ENCODE measurements at places on chromosomes 1 and 21. TPM values are rescaled to one million over a fixed set of nuclear protein-coding genes. Genes with fewer than 3 reads are reported as not detected.
A peak's percentile ranks its signal among the peaks of the same experiment; 100 is the strongest.

DNA sequence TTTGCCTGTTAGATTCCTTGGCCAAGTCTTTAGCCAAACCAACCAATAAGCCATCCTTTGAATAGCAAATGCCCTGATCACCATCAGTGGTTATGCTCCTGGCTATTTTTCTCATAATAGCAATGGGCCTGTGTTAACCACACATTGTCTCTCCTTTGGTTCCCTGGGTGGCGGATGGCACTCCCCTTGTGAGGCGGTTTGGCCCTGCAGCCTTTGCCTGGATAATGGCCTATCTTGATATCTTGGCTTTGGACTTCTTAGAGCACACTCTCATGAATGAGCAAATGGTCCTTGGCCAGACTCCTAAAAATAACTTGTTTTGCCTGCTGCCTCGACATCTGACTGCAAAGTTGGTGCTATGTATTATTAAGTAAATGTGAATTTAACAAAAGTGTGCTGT, 22.4 kb upstream of the ZBTB18 start:
- DNase-seq = no peak

GRCh38 chr21:45283611-45284455, 3.9 kb downstream of the POFUT2 start:
- DNase-seq = no peak

GRCh38 chr1:212633161-212633560, 24.6 kb downstream of the ATF3 start:
- no peak for DNase-seq

DNA sequence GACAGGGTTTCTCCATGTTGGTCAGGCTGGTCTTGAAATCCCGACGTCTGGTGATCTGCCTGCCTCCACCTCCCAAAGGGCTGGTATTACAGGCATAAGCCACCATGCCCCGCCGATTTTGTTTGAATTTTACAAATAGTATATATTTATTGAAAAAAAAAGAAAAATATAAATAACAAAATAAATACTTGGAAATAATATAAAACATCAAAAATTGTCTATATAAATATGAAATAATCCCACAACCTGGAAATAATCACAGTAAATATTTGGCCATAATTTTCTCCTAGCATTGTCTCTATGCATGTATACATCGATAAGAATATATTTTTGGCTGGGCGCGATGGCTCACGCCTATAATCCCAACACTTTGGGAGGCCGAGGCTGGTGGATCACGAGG, 2.7 kb upstream of the PLOD1 start:
- no peak for DNase-seq

- no peak for DNase-seq
These were observed 773 bp downstream of the CHD1L start for GRCh38 chr1:147243228-147243685.

- DNase-seq = no peak
These were observed 14.0 kb upstream of the LEMD1 start for GRCh38 chr1:205435578-205436573.

- peak; percentile 63 for DNase-seq
These were observed at the start of gene MCOLN2 for GRCh38 chr1:84996846-84997666. Gene MCOLN2 (minus strand): TSS chr1:84997113. CDS start chr1:84996872, 241 bp downstream.

DNA sequence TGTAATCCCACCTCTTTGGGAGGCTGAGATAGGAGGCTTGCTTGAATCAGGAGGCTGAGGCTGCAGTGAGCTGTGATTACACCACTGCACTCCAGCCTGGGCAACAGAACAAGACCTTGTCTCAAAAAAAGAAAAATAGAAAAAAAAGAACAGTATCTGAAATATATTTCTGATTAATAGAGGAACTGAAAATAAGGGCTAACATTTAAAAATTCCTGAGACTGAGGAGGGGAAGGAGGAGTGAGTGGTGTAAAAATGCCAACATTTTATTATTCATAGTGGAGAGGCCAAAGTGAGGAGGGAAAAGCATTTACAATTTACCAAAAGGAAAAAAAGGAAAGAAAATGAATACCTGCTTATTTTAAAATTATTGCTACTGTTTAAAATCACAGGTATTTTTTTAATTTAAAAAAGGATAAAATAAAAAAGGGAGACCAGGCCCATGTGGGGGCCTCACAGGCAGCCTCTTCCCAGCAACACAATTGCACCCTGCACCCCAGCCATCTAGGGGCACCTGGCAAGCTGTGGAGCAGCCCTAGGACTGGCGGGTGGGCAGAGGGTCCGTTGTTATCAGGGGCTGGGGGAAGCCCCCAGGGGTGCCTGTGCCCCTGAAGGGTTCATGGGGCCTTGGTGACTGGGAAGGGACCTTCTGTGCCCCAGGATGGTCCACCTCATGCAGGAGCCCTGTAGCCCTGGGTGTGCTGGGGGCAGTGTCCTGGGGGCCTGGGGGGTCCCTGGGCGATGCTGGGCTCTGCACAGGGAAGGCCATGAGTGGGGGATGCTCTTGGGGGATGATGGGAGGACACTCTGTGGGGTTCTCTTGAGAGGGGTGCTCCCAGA, 34.8 kb upstream of the ADARB1 start:
- no peak for DNase-seq

GRCh38 chr1:192550922-192551534, 24.5 kb upstream of the RGS1 start:
- no peak for DNase-seq

BLACAT1 gene
- 0.43 TPM for polyA plus RNA-seq

GRCh38 chr1:225354906-225355305, 72.9 kb downstream of the LBR start:
- no peak for DNase-seq

- DNase-seq = peak; percentile 68
These were observed 4.4 kb upstream of the C2CD2 start for GRCh38 chr21:41957991-41958766.

PDC gene
- 0.28 TPM for polyA plus RNA-seq

- DNase-seq = no peak
These were observed 99.9 kb downstream of the BEND5 start for GRCh38 chr1:48676822-48677221.

DNA sequence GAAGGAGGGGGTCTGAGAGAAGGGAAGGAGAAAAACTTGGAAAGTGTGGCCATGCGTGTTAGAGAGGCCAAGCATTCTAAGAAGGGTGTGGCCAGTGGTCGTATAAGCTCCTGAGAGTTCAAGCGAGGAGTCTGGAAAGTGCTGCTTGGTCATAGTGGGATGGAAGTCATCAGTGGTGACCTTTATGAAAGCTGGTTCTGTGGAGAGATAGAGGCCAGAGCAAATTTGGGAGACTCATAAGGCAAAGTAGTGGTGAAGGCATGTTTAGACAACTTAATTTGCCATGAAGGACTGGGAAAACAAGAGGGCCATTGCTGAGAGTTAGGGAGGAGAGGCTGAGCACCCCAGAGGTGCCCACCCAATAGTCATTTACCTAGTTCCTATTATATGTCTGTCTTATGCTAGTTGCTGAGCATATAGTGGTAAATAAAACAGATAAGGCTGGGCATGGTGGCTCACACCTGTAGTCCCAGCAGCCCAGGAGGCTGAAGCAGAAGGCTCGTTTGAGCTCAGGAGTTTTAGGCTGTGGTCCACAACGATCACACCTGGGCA, 1.9 kb downstream of the KLF17 start:
- DNase-seq = no peak

NR1I3 gene
- 4.9 TPM for polyA plus RNA-seq

DNA sequence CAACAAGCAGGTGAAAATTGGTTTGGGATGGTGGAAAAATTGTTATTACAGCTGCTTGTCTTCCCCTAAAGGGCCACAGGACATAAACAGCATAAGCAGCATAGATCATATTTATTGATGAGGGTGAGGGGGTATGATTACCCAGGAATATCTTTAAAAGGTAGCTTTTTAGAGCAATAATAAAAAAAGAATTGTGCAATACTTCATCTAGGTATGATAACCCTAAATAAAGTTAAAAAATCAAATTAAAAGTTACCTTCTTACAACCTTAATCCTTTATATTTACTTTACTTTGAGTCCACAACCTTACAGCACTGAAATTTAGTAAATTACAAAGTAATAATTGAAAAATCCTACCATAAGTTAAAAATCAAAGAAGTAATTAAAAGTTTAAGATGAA, 653.3 kb upstream of the RGS18 start:
- DNase-seq = no peak

FPGT gene
- polyA plus RNA-seq = 13.0 TPM

LCE6A gene
- not detected for polyA plus RNA-seq

GRCh38 chr1:212699625-212700222, at the start of gene BATF3:
Gene BATF3 (minus strand): TSS chr1:212699840. CDS start chr1:212699762, 78 bp downstream.
- peak; percentile 71 for DNase-seq

DNA sequence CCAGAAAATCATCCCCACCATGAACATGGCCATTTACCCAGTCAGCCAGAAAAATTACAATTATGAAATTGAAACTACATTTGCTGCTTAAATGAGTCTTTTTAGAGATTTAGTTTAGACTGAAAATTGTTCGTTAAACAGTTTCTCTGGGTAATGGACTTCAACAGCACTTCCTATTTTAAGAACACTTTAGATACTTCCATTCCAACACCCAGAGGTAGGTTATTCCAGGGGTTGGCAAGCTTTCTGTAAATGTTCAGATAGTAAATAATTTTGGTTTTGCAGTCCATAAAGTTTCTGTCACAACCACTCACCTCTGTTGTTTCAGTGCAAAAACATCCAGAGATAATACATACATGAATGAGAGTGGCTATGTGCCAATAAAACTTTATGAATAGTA, 10.2 kb downstream of the NMNAT2 start:
- no peak for DNase-seq

GRCh38 chr1:76433526-76433925, 359.0 kb downstream of the ST6GALNAC3 start:
- no peak for DNase-seq

GRCh38 chr1:68445709-68446108, 4.0 kb downstream of the RPE65 start:
- no peak for DNase-seq

GRCh38 chr1:74861867-74862266, 128.9 kb downstream of the TYW3 start:
- DNase-seq = no peak

- DNase-seq = no peak
These were observed 1.0 kb downstream of the CCDC181 start for GRCh38 chr1:169426174-169426705.

- DNase-seq = no peak
These were observed 74.8 kb downstream of the ELAVL4 start for GRCh38 chr1:50183378-50184133.

TMEM82 gene
- 25.3 TPM for polyA plus RNA-seq

DNA sequence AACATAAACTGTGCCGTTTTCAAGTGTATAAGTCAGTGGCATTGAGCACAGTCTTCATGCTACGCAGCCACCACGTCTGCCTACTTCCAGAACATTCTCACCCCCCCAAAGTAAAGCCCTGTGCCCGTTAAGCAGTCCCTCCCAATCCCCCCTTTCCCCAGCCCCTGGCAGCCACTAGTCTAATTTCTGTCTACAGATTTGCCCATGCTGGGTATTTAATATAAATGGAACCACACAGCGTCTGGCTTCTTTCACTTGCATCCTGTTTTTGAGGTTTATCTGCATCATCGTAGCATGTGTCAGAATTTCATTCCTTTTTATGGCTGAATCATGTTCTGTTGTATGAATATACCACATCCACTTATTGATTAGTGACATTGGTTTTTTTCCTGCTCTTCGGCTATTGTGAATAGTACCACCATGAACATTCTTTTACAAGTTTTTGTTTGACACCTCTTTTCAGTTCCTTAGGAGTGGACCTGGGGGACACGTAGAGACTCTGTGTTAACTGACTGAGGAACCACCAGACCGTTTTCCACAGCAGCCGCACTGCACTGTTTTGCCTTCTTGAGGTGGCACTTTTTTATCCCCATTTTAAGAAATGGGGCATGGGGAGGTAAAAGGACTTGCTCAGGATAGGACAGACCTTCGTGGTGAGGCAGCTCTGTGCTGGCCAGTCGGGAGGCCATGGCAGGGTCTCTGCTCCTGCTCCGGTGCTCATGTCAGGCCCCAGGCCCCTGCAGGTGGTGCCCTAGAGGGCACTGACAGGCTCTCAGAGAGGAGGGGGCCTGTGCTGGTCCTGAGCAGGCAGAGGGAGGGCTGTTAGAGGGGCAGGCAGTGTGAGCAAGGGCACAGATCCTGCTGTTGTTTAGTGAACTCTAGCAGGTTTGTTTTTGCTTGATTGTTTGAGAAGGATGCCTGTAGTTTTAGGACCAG, 123.8 kb downstream of the PCBP3 start:
- no peak for DNase-seq

GNG12 gene
- polyA plus RNA-seq = 162 TPM

DNA sequence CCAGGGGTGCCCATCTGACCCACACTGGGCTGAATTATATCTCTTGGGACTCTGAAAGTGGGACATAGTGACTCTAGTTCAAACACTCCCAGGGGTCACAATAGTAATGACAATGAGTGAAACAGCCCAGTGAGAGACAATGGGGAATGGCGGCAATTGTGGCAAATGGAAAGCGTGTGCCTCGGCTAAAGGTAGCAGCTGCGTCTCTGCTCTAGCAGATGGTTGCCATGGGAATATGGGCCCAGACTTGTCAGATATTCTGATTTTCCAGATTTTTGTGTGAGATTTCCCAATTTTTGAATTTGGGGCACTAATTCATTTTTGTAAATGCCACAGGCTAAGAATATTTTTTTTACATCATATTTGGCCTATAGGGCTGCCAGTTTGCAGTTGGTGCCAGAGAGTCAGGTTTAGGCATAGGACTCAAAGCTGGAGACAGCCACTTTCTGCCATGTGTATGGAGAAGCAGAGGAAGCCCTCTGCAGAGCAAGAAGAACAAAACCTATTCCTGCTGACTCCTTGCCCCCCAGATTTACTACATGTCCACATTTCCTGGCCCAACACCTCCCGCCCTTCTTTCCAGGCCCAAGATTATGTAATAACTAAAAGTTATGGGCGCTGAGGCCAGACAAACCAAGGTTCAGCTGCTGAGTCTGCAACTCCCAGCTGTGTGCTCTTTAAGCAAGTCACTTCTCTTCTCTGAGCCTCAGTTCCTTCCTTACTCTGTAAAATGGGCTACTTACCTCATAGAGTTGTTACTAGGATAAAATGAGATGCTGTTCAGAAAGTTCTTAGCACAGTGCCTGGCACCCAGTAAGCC, 21.6 kb upstream of the PTP4A2 start:
- DNase-seq = peak; percentile 72

DNA sequence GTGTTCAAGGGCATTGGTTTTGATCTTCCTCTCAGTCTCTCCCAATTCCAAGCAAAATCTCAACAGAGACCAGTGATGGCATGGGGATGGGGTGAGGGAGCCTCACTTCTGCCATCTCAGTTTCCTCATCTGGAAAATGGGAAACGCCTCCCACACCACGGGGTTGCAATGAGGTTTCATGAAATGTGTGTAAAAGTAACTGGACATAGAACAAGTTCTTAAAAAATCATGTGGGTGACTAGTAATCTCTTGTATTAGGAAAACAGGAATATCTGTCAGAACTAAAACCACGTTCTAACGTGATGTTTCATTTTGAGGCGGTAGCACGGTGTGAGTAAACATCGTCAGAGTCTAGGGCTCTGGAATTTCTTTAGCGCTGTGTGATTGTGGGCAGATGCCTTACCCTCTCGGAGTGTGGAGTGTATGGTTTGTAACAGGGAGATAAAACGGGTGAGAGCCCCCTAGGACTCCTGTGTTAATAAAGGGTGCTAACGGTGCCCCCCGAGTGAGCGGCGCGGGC, 55.5 kb upstream of the DNAJC6 start:
- no peak for DNase-seq

NIBAN1 gene
- 1.1 TPM for polyA plus RNA-seq

All from small intestine (tissue), 16 donors.